HS-27A (cell line): ENCODE measurements at places on chromosomes 11 and 22.

DNA sequence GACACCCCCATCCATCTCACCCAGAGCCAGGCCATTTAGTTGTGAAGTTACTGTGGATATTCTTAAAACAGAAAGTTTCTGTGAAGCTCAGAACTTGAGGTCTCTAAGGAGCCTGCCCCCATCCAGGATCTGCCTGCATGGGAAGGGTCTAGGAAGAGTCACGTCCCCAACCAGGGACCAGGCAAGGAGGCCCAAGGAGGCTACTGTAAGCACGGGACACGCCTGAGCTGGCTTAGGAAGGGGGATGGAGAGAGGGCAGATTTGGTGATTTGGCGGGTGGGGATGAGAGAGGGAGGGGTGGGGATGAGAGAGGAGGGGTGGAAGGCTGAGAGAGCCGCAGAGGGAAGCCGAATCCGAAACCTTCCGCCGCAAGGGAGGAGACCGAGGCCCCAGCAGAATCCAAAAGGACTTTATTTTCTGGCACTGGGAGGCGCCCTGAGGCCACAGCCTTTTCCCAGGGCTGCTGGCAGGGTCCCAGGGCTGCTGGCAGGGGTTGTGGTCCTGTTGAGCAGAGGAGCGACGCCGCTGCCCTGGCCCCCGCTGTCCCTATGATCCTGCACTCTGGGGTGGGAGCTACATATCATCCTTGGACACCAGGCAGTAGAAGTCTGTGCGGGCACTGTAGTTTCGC, 9.4 kb downstream of the SIGIRR start:
- DNase-seq, result no peak

GRCh38 chr11:16299390-16299789, 57.0 kb downstream of the SOX6 start:
- DNase-seq, result no peak

GRCh38 chr11:45577752-45578151, 87.7 kb downstream of the CHST1 start:
- no peak for DNase-seq

DNA sequence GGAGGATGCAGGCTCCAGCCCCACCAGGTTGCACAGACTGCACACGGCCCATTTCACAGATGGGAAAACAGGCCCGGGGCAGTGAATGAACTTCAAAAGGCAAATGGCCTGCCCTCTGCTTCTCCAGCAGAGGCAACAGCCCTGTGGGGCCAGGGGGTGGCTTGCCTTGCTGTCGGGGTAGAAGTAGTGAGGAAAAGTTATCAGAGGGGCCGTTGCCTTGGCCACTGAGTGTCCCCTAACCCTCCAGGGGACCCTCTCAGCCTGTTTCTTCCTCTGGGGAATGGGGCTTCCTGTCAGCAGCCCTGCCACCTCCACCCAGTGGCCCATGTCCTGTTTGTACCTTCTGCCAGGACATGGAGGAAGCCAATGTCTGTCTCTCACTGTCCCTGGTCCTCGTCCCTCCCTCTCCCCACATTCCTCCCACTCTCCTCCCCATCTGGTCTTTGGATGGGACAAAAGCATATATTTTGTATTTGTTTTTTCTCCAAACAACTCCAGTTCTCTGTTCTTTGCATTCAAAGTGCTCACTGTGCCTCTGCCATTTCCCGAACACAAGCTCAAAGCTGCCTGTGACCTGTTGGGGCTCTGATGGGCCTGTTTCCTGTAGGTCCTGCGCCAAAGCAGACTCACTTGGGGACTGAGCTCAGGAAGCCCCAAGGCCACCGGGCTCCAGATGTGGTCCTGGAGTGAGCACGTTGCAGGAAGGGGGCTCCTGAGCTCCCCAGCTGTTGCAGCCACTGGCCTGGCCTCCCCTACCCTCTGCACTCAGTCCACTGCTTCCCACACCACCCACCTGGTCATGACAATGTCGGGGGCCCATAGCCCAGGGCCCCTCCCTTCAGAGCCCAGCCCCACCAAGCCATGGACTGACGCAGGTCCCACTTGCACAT, 9.5 kb downstream of the MAP4K2 start:
- no peak for DNase-seq

DNA sequence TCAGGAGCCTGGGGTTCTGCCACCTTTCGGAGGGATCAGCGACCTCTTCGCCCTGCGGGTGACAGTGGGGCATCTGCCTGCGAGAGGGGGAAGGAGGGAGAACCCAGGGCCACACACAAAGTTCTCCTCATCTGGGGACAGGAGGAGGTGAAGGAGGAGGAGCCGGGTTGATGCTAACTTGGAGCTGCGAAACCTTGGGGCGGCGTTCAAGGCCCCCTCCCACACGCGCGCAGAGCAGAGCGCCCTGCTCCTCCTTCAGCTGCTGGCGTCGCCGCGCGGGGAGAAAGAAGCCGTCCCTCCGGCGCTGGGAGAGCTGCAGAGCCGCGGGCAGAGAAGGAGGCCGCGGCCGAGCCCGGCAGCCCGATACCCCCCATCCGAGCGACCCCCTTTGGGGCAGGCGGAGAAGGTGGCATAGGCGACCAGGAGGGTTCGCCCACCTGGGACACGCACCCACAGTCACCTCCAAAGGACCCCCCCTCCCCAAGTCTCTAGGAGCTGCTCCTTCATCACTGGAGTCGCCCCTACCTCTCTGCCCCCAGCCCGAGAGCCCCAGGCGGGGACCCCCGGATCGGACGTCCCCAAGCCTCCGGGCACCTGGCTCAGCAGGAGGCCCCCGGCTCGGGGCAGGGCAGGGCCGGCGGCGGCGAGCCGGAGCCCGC, at the start of gene RASD2:
Gene RASD2 (plus strand): TSS at position 237 of the 659 bp plus-strand sequence. CDS start 5,979 bp downstream, outside the sequence.
- DNase-seq, result no peak

DNA sequence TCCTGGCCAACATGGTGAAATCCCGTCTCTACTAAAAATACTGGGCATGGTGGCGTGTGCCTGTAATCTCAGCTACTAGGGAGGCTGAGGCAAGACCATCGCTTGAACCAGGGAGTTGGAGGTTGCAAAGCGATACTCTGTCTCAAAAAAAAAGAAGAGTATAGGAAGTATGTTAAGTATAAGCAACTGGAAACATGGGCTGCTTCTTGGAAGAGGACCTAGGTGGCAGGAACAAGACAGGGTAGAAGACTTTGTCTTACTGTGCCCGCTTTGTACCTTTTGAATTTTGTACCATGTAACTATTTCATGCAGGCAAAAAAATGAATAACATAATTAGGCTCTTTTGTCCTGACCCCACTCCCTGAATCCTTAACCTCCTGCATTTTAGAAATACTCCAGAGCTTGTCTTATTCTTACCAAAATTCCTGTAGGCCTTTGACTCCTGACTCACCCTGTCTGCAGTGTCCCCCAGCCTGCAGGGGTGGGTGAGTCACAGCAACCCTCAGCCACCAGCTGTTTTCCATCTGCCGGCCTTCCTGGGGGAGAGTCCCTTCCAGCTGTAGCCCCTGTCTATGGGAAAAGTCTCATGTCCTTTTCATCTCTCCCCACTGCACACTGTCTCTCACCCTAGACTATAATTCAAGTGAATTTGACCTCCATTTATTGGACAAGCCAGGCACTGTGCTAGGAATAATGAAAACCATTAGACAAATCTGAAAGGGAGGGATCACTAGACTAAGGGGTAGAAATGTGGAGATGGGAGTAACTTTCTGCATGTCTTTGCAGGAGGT, 41.8 kb downstream of the TXN2 start:
- DNase-seq, result peak; percentile 74

- DNase-seq, result no peak
Measured at GRCh38 chr22:49734882-49735281, 92.8 kb downstream of the BRD1 start.

- DNase-seq, result no peak
Measured at GRCh38 chr11:69241075-69241740, 52.7 kb upstream of the MYEOV start.

- DNase-seq, result no peak
Measured at GRCh38 chr11:10456519-10456918, 1.5 kb downstream of the AMPD3 start.

DNA sequence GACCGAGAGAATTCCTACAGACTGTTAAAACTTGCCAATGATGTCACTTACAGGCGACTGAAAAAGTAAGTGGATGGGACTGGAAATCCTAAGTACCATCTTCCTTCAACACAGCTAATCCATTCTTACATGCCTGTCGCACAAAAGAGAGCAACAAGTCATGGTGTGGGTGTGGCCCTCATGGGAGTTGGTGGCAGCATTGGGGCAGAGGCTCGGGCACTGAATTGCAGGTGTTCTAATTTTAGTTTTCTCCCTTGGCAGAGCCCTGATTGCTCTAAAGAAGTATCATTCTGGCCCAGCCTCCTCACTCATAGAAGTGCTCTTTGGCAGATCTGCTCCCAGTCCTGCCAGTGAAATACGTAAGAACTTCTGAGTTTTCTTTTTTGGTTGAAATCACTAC, 4.6 kb downstream of the IGHMBP2 start:
- no peak for DNase-seq

DNA sequence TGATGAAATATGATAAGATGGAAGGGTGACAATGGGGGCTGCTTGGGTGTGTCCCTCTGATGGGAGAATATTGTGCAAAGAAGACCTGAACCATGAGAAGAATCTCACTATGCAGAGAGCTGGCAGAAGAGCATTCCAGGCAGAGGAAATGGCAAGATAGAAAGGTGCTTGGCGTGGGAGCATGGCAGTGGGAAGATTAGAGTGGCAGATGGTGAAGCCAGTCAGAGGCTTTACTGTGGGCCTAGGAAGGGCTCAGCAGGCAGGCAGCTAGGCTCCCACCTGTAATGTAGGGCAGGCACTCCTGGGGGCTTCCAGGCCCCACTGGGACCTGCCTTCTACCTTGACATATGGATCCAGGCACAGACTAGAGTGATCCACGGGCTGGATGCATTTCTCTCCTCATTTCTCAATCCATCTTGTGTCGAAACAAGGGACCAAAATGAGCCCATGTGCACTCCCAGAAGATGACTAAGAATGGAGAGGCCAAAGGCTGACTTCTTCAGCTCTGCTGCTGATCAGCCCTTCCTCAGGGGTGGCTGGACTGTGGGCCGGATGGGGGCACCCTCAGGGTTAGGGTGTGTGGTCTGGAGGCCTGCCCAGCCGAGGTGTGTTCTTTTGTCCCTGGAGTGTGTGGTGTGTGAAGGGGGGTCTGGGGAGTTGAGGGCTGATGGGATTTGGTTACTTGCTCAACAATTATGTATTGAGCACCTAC, 88.3 kb downstream of the TSPAN18 start:
- no peak for DNase-seq

GRCh38 chr11:117936973-117937372, 7.8 kb upstream of the TMPRSS13 start:
- no peak for DNase-seq

GRCh38 chr11:74608431-74608830, 16.0 kb downstream of the POLD3 start:
- no peak for DNase-seq

- DNase-seq, result no peak
Measured at GRCh38 chr11:92852946-92853345, 116.5 kb upstream of the MTNR1B start.

- no peak for DNase-seq
Measured at GRCh38 chr22:45442116-45442515, 28.6 kb downstream of the RIBC2 start.

DNA sequence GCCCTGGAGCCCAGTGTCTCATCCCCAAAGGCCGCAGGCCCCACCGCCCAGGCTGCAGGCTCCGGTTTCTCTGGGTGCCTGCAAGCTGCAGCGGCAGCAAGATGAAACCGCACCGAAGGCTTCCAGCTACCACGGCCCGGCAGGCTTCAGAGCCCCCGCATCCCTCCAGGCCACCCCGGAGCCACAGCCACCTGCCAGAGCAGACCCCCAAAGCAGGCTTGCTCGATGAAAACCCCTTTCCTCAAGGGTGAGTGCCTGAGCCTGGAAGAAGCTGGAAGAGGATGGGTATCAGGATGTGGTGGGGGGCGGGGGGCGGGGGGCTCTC, 24.5 kb upstream of the GNB1L start:
- DNase-seq, result no peak

- DNase-seq, result no peak
Measured at GRCh38 chr22:19951346-19951745, 9.7 kb upstream of the TXNRD2 start.

DNA sequence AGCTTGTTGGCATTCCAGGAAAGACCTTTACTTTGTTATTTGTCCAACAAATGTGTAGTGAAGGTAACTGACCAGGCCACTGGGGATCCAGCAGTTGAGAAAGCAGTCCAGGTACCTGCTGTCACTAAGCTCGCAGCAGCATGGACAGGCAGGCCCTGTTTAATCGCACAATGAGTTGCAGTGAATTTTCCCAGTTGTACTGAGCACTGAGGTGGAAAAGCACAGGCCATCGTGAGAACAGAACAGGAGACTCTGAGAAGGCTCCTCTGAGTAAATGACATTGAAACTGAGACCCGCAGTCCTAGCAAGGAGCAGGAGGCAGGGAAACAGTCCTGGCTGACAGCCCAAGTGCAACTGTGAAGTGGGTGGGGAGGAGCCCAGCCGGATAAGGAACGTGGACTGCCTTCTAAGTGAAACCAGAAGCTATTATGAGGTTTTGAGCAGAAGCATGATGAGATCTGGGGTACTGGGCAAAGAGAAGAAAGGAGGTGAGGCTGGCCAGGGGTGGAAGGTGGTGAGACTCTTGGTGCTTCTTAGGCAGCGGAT, 39.8 kb upstream of the CDON start:
- DNase-seq, result no peak

GRCh38 chr11:45093761-45094455, 52.5 kb upstream of the PRDM11 start:
- no peak for DNase-seq

DNA sequence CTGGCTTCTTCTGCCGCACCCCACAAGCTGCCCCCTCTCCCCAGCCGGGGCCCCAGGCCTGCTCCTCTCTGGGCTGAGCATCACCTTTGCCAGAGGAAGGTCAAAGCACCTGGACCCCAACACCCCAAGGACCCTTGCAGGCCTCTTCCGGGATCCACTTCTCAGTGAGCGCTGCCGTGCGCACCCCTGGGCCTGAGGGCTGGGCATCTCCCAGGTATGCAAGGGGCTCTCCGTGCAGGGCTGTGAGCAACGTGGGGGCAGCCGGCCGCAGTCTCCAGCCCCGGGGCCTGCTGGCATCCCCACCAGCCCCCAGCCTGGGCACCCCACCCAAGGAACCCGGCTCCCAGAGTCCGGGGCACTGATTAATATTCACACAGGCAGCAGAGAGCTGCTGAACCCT, 64.0 kb downstream of the BRD1 start:
- DNase-seq, result no peak

- no peak for DNase-seq
Measured at GRCh38 chr11:96967616-96968015, 577.8 kb downstream of the JRKL start.

DNA sequence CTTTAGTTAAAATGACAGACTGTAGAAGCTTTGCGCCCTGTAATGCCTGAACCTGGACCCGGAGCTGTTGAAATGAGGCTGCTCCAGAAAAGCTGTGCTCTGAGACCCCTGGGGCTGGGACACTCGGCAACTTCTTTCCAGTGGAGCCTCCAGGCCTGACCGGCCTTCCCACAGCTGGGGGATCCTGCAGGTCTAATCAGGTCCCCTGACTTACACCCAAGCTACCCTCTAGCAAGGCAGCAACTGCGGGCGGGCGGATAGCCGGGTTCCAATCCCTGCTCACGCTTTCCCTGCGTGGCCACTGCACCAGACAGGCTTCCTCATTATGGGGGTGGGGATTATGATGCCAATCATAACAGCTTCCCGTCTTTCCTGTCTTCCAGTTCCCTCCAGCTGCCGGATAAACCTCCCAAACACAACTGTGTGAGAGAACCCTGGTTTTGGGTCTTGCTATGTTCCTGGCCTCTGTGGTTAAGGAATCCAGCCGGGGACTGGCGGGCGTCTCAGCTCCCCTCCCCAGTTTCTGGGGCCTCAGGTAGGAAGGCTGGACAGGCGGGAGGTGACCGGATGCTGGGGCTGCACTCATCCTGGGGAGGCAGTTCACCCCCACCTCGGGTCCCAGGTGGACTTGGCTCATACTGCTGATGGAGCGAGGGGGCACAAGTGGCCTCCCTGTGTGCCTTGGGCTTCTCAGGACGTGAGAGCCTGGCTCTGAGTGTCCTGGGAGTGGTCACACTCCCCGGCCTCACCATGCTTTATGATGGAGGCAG, 38.6 kb downstream of the PARVG start:
- DNase-seq, result no peak
